ENCODE measurements at places on chromosomes 2 and 18.

- no peak for DNase-seq
Observed at GRCh38 chr2:193141-193671, 70.6 kb downstream of the SH3YL1 start.

DNA sequence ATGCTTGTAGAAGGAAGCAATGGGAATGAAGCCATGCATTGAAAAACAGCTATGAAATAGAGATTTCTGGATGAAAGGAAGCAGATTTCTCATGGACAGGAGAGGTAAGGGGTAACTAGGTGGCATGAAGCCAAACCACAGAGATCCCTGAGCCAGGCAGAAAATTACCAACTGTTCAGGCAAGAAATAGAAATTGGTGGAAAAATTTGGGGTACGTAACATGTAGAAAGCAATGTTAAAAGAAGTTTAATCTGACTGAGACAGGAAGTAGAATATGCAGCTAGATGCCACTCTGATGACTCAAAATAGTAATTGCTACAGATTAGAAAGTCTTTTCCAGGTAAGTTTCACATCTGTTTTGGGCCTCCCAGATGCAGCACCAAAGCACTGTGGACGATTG lies 928.5 kb upstream of the CELF4 start:
- DNase-seq = no peak

GRCh38 chr18:57397440-57398132 lies 37.6 kb upstream of the ONECUT2 start:
- DNase-seq = no peak

DNA sequence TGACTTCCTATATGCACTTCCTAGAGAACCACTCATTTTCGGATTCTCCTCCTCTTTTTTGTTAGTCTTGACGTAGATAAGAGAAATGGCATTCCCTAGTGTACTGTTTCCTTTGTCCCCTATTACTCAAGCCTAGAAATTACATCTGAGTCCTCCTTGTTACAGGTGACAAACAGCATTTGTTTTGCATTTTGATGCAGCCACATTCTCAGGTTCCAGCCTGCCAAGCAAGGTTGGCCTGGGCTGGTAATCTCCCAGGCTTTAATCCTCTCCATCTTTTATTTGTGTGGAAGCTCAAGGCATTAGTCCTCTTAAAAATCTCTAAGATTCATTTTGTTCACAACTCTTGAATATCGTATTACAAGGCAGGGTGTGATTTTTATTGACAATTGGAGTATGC lies 318.0 kb upstream of the NRP2 start:
- DNase-seq = no peak

DNA sequence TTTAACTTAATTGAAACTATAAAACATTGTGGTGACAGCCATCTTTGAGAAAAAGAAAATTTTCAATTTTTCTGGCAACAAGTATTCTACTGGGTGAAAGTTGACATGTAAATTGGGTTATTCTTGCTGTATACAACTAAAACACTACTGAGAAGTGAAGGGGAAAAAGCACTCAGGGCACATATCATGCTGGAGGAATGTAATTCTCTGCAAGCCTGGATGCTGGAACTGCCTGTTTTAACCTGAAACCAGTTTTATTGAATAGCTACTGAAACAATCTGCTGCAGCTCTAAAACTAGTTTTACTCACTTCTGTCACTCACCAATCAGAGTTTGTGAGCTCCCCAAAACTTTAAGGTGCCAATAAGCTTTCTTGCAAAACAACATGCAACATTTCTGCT lies 1136.0 kb downstream of the LRP1B start:
- no peak for DNase-seq

All from activated CD4-positive, alpha-beta T cell treated with anti-CD3 and anti-CD28 coated beads, Interleukin-2, amount 50 U/mL, for 24 hours (primary cell).